ENCODE measurements at places on chromosomes 16 and 17.

DNA sequence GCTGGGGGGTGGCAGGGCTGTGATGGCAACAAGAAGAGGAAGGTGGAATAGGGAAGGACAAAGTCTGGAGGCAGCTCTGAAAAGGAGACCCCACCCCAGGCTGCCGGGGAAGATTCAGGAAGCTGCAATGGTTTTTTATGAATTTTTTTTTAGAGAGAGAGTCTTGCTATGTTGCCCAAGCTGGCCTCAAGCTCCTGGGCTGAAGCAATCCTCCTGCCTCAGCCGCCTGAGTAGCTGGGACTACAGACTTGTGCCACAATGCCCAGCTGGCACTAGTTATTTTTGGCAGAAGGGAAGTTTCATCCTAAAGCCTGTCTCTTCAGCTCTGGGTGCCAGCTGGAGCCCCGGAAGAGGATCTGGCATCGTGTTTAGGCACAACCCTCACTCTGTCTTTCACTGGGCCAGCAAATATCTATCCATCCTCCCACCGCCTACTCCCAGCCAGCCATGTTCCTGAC lies 1.3 kb upstream of the CES3 start:
- peak; percentile 23 for DNase-seq

- no peak for DNase-seq
Observed at GRCh38 chr16:85761861-85762260, 11.0 kb upstream of the C16orf74 start.

- DNase-seq, result peak; percentile 45
Observed at GRCh38 chr17:74825952-74826719, 33.5 kb downstream of the GRIN2C start.

- no peak for DNase-seq
Observed at GRCh38 chr17:65345261-65346005, 208.3 kb downstream of the RGS9 start.

DNA sequence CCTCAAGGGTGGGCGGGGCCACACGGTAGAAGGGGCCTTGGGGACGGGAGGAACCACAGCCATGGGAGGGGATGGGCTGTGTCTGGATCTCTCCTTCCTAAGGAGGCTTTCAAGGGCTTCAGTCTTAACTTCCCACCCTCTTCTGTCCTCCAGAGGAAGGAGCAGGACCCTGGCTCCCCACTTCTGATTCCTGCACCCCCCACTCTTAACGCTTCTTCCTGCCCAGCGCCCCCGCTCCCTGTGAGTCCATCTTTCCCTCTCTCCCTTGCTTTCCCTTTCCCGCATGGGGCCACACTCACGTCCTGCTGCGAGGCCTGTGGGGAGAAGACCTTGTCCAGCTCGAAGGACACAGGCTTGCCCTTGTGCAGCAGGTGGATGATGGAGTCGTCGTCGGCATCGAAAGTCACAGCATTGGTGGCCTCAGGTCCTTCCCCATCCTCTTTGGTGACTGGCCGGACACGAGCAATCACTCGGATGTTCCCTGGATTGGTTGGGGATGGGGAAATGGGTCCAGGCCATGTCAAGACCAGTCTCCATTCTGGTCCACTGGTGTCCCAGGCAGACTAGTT lies 29.7 kb downstream of the KATNB1 start:
- DNase-seq, result no peak

DNA sequence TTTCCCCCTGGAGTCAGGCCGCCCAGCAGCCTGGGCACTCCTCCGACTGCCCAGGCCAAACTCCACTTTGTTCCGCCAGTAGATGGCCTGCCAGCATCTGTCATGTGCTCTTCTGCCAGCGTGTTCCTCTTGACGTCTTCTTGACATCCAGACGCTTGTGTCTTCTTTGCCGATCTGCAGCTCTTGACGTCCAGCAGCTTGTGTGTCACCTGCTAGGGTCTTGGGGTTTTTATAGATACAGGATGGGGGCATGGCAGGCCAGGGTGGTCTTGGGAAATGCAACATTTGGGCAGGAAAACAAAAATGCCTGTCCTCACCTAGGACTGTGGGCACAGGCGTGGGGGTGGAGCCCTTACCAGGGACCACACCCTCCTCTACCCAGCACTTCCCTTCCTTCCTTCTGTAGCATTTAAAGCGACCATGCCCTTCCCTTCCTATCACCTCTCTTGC lies 88.7 kb downstream of the BMERB1 start:
- peak; percentile 36 for DNase-seq

DNA sequence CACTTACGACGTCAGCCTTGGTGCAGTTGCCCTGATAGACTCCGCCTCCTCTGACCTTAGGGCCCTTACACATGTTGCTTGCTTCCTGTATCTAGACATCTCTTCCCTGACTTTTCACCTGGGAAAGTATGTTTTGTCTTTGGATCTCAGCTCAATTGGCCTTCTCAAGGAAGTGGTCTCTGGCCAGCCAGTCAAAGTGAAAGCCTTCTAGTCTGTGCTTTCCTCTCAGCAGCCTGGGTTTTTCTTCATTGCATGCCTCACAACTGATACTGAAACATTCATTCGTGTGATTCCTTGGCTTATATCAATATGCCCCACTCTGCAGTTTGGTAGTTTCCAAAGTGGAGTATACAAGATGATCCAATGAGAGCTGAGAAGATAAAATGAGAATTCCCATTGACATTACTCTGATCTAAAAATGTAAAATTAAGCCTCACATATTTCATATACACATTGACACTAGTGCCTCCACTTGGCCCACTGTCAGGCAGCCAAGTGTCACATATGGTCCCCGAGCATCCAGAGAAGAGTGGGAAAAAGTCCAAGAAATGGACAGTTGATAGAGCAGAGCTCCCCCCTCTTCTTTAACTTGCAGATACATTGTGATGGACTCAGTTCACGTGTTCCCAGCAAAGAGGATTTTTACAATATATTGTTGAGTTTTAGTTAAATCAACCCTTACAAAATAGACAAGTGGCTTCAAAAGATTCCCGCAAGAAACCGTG lies 371.2 kb upstream of the ASIC2 start:
- DNase-seq, result no peak

DNA sequence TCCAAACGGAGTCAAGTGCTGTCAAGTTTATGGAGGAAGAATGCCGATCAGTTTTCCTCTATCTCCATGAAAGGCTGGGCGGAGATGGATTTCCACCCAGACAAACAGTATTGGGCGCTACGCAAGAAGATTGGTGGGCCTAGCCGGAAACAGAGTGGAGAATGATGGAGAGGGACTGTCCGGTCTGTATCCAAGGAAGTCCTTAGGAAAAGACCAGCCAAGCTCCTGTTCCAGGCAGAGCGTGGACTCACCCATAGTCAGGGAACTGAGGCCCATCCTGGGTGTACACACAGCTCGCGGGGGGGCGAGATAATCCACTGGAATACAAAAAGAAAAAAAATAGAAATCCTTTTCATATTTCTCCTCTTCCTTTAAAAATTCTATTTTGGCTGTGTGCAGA lies 1.5 kb upstream of the ABCC12 start:
- DNase-seq, result no peak

All from anterior cingulate cortex (tissue), 58 donors.